Activated CD4-positive, alpha-beta memory T cell treated with anti-CD3 and anti-CD28 coated beads for 36 hours (primary cell): ENCODE measurements at places on chromosomes 11 and 22. TPM values are rescaled to one million over a fixed set of nuclear protein-coding genes. Genes with fewer than 3 reads are reported as not detected.

GRCh38 chr11:127640561-127641451 lies 640.2 kb upstream of the KIRREL3 start:
- no peak for DNase-seq

GRCh38 chr11:11786771-11787170 lies 55.0 kb upstream of the USP47 start:
- no peak for DNase-seq

DNA sequence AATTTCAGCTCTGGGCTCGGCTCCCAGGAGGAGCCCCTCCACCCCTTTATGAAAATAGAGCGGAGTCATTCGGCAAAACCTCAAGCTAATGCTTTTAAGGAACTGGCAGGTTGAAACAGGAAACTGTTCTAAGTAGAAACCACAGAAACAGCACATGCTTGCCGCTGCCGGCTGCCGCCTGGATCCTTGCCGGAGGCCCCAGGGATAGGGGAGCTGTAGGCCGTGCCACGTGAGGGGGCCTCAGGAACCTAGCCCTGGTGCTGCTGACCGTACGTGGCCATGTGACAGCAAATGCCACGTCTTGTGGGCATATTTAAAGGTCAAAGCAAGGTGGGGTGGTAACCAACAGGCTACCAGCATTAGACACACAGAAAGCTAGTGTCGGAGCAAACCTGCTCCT lies 77.9 kb upstream of the TIMP3 start:
- DNase-seq: peak; percentile 61

DNA sequence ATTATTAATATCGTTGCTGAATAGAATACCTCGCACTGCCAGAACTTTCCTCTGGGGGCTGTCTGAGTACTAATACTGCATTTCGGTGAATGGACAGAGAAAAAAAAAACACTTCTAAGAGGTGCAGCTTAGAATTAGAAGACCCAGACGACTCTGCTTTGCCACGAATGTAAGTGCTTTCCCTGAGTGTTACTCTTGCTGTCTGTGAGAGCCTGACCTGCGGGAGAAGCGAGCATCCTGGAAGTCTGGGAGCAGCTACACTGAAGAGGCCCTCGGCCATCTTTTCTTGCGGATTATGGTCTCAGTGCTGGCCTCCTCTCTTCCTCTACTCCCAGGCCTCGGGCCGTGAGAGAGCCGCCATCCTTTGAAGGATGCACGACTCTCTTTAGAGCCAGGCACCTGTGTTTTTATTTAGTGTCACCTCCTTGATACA lies 94.9 kb downstream of the SCN3B start:
- DNase-seq: no peak

DNA sequence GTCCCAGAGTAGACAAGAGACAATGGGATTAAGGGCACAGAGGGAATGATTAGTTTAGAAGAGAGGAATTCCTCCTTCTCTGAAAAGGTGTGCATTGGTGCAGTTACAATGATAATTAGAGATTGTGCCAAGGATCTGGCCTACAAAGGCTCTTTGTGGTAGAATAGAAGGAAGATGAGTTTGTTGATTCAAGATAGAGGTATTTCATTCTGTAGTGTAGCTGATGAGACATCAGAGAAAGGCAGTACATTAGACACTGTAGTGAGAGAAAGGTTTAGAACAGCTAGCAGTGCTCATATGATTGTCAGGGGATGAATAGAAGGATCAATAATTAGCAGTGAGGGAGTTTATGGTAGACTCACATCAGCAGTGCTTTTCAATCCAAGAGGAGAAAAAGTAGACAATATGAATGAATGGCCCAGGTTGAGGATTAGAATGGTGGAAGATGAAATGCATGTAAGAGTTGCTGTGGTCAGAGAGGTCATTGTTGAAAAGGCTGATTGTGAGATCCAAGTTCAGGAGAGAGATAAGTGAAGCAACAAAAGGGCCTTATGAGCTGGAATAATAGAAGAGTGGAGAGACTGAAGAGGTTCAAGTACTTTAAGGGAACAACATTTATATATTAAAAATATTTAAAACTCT lies 28.9 kb downstream of the SIK2 start:
- DNase-seq: no peak

DNA sequence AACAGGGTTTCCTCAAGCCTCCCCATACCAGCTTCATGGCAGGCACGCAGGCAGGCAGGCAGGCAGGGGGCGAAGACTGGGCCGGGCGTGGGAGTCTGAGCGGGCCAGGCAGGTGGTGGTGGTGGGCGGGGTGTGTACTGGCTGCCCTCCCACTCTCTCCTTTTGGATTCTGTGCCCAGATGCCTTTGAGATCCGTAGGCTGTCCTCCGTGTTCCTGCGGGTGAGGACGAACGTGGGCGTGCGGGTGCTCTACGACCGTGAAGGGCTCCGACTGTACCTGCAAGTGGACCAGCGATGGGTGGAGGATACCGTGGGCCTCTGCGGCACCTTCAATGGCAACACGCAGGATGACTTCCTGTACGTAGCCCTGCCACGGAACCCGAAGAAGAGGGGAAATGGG lies 23.0 kb downstream of the OTOG start:
- DNase-seq: no peak

- no peak for DNase-seq
These were observed 83.7 kb downstream of the PHF21B start for GRCh38 chr22:44926124-44926475.

PKP3 gene
- 0.40 TPM for total RNA-seq

DNA sequence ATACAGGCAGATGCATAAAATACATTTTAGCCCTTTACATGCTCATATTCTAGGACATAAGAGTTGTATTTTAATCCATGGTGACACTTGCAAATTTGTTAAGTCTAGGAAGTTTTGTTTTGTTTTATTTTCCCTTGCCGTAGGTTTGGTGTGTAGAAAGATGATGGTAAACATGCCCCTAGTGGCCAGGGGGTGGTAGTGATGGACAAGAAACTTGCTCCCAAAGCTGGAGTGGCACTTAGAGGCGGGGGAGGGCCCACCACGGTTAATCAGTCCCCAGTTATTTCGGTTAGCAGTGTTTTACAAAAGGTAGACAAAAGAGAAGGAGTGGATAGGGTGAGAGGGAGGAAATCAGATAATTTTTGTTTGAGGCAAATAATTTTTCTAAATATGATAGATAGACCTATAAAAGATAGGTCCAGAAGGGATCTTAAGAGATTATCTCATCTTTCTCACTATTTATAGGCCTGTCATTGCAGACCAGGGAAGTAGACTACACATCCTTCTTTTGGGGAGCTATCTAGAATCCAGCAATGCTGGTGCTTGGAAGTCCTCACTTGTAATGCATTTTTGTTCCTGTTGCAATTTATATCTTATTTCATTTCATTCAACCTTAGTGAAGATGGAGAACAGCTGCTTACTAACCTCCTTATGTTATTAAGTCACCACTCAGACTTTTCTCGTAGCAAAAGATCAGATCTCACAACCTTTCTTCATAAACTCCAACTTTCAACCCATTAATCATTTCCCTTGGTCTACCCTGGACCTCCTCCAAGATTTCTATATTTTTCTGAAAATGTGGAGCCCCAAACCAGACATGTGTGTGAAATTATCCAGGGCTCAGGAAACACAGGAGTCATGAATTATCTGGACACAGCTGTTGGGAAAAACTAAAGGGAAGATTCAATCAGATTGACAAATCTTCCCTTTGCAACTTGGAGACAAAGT lies 5.9 kb upstream of the BDNF start:
- DNase-seq: no peak
